Stimulated activated CD4-positive, alpha-beta T cell treated with anti-CD3 and anti-CD28 coated beads, Interleukin-1b, Interleukin-23, amount 100 ng/mL, for 1 hour (primary cell): ENCODE measurements at places on chromosomes 1 and 21.

- no peak for DNase-seq
Measured at GRCh38 chr1:167486090-167486824, 32.1 kb downstream of the CD247 start.

GRCh38 chr1:38173848-38174247 is 127.3 kb upstream of the POU3F1 start:
- no peak for DNase-seq

DNA sequence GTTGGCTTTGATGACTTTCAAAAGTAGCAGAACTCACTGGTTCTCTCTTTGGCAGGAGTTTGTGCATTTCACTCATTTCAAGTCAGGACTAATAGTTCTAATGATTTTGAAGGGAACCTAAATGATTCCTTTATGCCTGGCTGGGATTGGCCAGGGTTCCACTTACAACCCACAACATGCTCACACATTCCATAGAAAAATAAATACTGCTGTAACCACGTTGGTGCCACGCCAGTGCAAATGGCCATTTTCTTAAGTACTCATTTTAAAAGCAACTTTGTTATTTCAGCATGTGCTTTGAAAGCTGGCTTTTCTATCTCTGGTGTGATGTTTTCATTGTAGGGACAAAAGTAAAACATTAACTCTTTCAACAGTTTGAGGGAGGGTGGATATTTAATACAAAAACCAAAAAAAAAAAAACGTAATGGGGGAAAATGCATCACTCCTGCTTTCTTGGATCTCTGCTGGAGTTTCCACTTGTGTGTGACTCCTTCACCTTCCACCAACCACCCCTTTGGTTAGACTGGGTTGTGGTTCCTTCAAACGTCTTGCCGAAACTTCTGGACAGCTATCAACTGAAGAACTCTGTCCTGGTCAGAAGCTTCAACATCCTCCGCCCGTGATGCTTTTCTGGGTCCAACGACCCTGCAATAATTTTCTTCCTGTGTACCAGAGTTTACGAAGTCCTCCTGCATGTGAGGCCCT is 300.4 kb upstream of the RUNX1 start:
- DNase-seq = no peak

DNA sequence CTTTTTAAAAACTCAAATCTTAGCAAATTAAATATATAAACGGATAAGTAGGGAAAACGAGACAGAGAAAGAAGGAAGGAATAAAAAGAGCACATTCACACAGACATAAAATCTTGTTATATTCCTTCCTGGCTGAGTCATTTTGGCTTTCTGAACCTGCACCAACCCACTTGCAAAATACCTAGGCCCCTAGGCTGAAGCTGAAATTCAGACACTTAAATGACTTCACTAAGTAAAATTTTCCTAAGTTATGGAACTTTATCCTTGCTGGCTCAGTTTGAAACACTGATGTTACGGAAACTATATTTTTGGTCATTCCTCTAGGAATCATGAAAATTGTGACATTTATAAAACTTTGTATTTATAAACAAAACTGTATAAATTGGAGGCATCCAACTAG is 462.8 kb upstream of the NFIA start:
- no peak for DNase-seq

DNA sequence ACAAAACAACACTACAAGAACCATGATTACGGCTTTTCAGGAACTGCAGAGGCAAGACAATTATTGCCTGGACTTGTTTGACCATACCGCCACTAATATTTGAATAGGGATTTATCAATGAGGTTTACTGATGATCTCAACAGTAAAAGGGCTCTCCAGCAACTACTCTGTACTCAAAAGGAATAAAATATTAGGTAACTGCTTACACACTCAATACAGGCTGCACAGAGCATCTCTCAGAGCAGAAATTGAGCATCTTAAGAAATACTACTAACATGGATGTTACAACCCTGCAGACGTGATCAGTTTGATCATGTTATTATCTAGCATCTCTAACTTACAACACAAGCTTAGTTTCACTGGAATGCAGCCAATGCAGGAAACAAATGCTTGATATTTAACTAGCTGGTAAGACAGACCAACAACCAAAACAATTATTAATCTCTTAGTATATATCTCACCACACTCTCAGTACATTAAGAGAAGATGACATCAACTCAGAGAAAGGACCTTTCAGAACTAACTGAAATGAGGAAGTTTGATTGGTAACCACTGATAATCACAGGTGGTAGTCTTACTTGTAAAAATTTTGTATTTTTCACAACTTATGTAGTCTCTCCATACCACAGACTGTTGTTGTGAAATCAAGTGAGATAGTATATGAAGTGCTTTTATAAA is 52.2 kb downstream of the PUM1 start:
- no peak for DNase-seq

GRCh38 chr1:93177991-93178390 is 2.2 kb downstream of the TMED5 start:
- DNase-seq = no peak

- DNase-seq = no peak
Measured at GRCh38 chr1:32622806-32623681, 27.3 kb downstream of the ZBTB8OS start.

DNA sequence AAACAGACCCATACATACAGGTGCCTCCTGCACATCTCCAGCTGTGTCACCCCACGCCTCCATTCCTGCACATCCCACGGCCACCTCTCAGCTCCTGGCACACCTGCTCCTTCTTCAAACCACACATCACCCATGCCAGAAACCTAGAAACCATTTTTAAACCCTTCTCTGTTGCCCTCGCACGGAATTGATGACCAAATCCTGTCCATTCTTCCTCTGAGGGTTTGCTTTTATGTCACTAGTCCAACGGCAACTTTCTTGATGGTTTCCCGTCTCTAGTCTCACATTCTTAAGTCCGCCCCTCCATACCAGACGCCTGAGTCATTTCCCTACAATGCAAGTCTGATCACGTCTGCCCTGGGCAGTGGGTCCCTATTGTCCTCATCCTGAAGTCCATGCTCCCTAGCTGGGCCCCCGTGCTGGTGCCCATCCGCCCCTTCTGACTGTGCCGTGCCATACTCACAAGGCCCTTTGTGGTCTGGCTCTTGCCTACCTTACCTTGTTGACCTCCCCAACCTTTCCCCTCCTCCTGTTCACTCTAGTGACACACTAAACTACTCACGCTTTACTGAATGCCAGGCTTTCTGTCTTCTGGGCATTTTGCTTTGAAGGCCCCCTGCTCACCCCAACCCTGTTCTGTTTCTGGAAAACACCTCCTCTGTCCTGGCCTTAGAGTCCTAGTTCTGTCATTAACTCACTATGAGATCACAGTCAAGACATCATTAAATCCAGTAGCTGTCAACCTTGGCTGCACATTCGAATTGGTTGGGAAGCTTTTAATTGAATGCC is 17.6 kb downstream of the SLC2A1 start:
- DNase-seq = no peak

DNA sequence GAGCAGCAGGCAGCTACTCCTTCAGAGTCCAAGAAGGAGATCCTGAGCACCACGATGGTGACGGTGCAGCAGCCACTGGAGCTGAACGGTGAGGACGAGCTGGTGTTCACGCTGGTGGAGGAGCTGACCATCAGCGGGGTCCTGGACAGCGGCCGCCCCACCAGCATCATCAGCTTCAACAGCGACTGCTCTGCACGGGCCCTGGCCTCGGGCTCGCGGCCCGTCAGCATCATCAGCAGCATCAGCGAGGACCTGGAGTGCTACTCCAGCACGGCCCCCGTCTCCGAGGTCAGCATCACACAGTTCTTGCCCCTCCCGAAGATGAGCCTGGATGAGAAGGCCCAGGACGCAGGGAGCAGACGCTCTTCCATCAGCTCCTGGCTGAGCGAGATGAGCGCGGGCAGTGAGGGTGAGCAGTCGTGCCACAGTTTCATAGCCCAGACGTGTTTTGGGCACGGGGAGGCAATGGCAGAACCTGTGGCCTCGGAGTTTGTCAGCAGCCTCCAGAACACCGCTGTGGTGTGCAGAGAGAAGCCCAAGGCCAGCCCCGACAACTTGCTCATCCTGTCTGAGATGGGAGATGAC is 531.8 kb downstream of the KIF26B start:
- DNase-seq = no peak

- DNase-seq = no peak
Measured at GRCh38 chr1:247204177-247204647, 32.4 kb upstream of the ZNF124 start.

- no peak for DNase-seq
Measured at GRCh38 chr1:59831529-59831928, 16.8 kb downstream of the HOOK1 start.

DNA sequence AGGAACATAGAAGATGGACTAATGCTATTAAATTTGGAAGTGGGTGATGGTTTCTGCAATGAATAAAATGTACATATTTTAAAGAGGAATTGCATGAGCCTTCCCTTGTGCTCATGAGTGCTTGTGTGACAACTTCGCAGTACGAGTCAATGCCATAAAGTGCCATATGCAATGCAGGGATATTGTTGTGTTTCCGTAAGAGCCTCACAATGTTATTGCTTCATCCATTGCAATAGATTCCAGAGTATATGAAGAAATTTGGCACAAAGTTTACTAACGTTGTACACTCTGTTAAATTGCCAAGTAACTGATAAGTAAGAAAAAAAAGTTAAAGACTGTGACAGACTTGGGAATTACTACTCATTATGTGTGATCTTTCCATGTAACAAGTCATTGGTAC is 22.3 kb downstream of the BTG3 start:
- DNase-seq = no peak

DNA sequence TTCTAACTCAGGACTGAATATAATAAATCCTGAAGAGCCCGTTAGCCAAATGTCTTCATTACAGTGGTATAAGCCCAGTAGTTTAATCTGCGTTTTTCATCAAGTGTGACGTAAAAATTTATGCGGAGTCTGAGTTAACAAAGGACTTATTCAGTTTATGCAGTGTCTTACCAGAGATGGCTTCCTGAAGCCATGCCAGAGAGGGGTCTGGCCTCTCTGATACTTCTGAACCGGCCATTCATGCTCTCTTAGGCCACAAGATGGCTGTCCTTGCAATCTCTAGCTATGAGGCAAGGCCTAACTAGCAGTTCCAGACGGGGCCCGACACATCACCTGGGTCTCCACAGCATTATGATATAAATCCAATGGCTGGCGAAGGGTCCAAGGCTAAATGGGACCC is 101.4 kb downstream of the TEX35 start:
- DNase-seq = no peak

GRCh38 chr1:55127827-55128343 is 87.3 kb downstream of the USP24 start:
- DNase-seq = no peak

DNA sequence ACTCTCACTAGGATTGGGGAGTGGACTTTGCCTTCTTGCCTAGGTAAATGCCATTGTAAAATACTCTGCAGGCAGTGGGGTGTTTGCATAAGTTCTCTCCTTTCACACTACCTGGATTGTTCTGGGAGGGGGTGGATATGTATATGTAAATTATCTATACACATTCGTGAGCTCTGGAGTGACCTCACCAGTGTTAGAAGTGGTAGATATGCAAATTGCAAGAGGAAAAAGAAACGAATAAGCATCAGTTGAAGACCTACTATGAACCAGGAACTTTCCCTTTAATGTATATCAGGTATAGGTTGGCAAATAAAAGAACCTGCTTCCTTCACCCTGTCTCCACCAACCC is 1.5 kb upstream of the ARHGEF11 start:
- DNase-seq = no peak

DNA sequence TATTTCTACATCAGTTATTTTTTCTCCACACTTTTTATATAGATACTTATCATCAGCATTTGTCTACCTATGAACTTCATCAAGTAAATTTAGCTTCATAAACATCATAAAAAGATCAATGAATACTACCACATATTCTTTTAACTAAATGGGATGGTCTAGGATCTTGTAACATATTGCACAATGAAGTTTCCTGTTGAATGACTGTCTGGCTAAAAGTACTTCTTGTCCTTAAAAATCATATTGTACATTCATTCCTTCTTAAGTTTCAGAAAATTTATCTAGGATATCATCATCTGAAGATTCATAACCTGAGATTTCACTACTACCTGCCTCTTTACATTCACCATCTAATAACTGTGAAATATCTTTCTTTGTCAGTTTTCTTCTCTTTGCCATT is 69.0 kb downstream of the MAGI3 start:
- DNase-seq = no peak

DNA sequence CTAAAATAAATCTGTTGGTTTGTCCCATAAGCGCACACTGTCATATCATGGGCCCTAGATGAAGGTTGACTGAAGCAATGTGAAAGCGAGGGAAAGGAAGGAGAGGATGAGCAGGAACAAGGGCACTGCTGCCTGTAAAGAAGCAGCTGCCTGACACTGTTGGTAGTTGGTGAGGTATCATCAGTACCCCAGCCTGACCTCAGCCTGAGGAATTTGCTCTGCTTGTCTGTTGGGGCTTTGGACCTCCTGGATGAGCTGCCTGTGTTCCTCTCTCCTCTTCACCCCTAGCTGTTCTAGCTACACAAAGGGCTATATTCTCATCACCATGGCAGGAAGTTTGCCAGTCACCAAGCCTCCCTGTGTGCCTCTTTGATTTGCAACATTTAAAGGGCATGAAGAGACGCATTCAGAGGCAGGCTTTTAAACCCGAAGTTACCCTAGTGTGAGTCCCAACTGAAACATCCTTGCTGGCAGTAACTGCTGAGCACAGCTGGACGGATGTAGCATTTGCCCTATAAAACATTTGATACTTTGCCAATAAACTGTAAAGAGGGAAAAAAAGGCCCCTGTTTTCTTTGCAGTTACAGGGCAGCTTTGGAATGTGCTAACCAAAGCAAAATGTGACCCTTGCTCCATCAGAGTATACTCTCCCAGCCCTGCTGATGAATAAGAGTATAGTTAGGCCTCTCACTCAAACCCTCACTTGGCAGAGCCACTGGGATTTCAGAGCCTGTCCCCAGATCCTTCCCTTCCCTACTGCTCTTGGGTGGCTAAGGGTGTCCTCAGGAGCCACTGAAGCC is 22.2 kb upstream of the SPATA6 start:
- DNase-seq = no peak

- DNase-seq = no peak
Measured at GRCh38 chr1:59096501-59096900, 200.4 kb upstream of the FGGY start.

DNA sequence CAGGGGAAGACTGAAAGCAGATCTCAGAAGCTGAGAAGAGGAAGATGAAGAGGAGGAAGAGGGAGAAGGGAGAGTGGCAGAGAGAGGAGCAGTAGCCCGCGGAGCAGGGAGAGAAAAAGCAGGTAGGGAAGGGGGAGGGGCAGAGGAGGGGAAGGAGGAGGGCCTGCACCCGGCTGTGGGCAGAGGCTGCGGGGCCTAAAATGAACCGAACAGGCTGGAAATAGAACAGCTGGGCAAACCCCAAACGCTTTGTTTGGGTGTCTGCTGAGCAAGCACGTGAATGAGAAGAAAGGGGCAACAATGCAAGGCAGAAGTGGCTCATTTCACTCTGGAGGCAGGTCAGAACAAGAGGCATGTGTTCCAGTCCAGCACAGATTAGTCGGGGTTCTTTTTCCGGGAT is 33.5 kb downstream of the KCNC4 start:
- DNase-seq = no peak

DNA sequence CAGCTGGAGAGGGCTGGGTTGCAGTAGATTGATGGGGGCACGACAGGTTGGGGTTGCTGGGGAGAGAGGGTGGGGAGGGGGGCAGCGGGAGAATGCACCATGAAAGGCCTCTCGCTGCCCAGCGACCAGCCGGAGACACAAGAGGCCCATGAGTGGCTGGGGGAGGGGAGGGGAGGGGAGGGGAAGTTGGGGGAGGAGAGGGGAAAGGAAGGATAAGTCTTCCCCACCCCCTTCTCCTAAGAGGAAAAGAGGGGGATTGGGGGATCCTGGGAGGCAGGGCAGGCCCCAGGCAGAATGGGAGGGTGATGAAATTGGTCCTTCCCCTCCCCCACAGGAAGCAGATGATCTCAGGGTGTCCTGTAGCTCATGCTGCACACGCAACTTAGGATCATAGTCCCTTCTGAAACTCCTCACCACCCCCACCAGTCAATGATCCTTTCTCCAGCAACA is 45.7 kb downstream of the PAX7 start:
- no peak for DNase-seq
